NCI-H1417 (cell line): ENCODE measurements at places on chromosomes 5 and 9.

DNA sequence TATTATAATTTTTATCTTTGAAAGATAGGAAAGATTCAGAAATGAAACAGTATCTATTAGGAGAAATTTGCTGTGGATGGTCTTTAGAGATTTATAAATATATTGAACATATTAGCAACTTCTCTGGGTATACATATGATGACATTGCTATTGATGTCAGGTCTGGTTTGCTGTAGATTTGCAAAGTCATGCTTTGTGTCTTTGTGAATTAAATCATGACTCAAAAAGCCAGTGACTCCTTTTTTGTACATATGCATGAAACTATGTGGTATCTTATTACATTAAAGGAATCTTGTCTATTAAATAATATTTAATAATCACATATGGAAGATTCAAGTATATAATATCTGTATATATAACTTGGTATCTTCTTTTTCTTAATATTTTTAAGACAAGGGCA is 141.9 kb downstream of the ST8SIA4 start:
- no peak for DNase-seq

GRCh38 chr5:158364367-158364766 is 505.4 kb upstream of the CLINT1 start:
- no peak for DNase-seq

DNA sequence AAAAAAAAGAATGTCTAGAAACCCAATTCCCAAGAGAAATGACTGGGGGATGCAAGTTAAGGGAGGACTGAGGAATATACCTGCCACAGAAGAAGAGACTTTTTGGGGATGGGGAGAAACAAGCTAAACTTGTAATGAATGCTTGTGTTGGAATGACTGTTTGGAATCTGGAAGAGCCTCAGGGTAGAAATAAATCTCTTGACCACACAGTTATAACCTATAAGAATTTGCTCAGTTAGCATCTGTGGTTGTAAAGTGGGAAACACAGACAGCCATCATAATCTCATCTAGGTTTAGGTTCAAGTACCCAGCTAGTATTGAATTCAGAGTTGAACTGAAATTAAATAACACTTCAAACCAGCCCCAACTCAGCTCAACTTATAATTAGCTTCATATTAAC is 678.3 kb upstream of the CHD1 start:
- DNase-seq, result no peak

DNA sequence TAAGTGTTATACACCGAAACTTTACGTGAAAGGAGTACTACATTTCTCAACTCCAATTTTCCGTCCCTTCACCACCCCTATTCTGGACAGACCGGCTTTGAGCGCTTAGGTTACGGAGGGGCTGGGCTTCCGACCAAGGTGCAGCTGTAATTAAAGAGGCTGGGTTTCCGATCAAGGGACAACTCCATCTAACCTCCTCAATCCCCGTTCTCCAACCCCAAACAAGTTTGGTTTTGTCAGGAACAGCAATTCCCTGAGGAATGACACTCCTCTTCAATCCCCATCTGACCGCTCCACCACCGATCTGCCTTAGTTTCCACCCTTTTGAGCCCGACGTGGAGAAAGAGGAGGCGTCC is 577 bp downstream of the TUT7 start:
- DNase-seq, result no peak

GRCh38 chr5:78050888-78051287 is 243.6 kb downstream of the AP3B1 start:
- peak; percentile 11 for DNase-seq

- peak; percentile 53 for DNase-seq
These were observed 1.1 kb downstream of the MAMDC2 start for GRCh38 chr9:70044490-70045307.

- DNase-seq, result no peak
These were observed 83.5 kb upstream of the GNAQ start for GRCh38 chr9:78115073-78115472.

DNA sequence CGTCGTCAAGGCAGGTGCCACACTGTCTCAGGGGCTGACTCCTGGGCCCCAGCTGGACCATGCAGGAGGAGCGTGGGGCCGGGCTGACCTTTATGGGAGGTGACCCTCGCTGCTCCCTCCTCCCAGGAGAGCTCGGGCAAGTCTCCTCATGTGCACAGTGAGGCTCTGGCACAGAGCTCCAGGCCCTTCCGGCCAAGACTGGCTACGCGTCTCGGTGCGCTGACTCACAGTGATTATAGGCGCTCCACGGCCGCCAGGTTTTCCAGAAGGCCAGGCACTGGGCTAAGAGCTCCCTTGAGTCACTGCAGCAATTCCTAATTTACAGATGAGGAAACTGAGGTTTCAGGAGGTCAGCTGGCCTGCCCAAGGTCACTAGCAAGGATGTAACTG is 47.4 kb downstream of the VAV2 start:
- DNase-seq, result no peak

GRCh38 chr5:43615445-43616184 is 12.6 kb downstream of the NNT start:
- no peak for DNase-seq
